ENCODE measurements at places on chromosomes 4 and X.

- DNase-seq = no peak
Observed at GRCh38 chrX:110795645-110796406, at the start of gene CHRDL1. Gene CHRDL1, minus strand, starts transcription at chrX:110795817. Its CDS starts 3,636 bp downstream, at chrX:110792181.

- DNase-seq = no peak
Observed at GRCh38 chr4:121900132-121900983, 30.1 kb upstream of the BBS7 start.

DNA sequence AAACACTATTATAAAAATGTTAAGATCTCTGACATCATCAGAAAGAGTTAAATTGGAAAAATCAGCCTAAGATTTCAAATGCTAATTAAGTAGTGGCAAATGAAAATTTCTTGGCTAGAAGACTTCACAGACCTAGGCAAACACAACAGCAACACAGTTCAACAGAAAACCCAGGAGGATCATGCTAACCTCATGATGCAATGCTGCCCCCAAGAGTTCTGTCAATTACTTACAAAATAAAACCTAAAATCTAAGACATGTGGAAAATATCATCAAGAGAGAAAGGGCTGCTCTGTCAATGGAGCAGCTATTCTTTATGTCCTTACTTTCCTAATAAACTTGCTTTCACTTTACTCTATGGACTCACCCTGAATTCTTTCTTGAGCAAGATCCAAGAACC lies 21.0 kb downstream of the S100G start:
- peak; percentile 28 for DNase-seq

DNA sequence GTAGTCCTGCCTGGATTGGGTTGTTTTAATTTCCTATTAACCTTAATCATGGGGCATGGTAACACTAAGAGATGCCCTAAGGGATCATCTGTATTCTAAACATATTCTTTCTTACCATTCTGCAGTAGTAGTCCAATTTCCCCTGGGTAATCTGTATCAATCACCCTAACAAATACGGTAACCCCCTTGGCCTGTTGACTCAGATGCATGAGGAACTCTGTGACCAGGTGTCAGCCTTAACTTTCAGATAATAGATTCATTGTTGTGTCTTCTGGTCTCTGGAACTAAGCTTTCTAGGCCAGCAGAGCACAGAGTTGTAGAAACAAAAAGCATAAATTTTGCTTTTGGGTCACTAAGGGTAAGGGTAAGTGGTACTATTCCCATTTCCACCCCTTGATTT lies 13.1 kb upstream of the BANK1 start:
- DNase-seq = no peak

- DNase-seq = no peak
Observed at GRCh38 chr4:89788206-89789072, 48.5 kb downstream of the SNCA start.

DNA sequence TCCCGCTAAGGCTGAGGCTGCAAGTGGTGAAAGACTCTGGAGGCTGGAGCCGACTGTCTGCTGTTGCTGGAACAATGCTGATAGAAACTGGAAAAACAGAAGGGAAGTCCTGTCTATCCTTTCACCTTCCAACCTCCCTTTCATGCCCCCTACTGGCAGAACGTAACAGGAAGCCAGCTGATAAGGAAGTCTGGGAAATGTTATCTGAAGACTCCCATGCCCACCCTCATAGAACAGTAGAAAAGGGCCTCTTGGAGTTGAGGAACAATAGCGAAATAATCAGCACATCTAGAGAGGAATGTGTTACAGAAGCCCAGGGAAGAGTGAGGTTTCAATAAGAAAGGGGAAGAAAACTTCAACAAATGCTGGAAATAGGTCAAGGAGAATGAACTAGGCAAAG lies 117.1 kb upstream of the DKK2 start:
- no peak for DNase-seq

- DNase-seq = no peak
Observed at GRCh38 chr4:168272488-168272887, 46.1 kb downstream of the DDX60 start.

- no peak for DNase-seq
Observed at GRCh38 chrX:39427906-39428305, 626.6 kb downstream of the MID1IP1 start.

DNA sequence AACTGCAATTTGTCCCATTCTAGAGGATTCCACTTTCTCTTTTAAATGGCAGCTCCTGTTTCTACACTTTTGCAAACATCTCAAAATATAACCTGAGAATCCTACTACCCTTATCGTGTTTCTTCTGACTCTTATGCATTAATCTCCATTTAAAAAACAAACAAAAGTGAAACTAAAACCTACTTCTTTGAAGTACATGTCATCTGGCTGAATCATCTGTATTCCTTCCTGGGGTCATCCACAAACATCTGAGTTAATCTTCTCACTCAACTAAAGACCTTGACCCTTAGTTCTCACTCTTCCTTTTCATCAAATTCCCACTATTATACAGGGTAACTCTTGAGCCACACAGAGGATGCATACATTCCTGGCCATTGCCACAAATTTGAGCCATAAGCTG lies 584.8 kb downstream of the PPARGC1A start:
- no peak for DNase-seq

GRCh38 chr4:2412534-2412884 lies 5.9 kb downstream of the ZFYVE28 start:
- no peak for DNase-seq

DNA sequence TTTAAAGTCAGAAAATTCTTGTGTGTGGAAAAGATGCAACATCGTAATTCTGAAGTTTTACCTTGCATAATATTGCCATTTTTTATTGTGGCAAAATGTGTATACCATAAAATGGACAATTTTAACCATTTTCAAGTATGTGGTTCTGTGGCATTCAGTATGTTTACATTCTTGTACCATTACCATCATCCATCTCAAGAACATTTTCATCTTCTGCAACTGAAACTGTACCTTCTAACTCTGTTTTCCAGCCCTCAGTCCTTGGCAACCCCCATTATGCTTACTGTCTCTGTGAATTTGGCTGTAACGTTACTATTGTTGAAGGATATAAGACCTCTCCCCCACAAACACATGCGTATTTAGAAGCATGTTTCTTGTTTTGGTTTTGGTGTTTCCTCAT lies 123.2 kb downstream of the BMPR1B start:
- no peak for DNase-seq

- DNase-seq = no peak
Observed at GRCh38 chr4:73836373-73837279, at the start of gene CXCL6. Gene CXCL6, plus strand, starts transcription at chr4:73836678. Its CDS starts 73 bp downstream, at chr4:73836751.

- DNase-seq = no peak
Observed at GRCh38 chr4:27360790-27361267, 500.2 kb downstream of the STIM2 start.

DNA sequence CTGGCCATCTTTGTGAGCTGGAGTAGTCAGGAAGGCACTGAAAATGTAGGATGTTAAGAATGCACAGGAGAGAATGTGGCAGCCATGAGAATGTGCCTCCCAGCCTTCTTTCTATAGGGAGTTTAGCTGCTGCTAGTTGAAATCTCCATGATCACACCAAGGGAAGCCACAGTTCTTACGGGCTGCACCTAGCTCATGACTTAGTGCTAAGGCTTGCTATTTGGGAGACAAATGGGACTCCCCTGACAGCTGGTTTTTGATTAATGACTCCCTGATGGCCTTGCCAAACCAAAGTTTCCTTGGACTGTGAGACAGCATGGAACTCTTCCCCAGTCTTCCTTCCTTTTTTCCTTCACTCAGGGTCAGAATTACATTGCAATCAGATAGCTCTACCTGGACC lies 9.2 kb downstream of the CTSO start:
- no peak for DNase-seq
